ENCODE measurements at places on chromosomes 1 and 21. TPM values are rescaled to one million over a fixed set of nuclear protein-coding genes. Genes with fewer than 3 reads are reported as not detected.

Gene DYNLT5
- 0.46 TPM for total RNA-seq

Gene ITLN2
- 0.83 TPM for total RNA-seq

DNA sequence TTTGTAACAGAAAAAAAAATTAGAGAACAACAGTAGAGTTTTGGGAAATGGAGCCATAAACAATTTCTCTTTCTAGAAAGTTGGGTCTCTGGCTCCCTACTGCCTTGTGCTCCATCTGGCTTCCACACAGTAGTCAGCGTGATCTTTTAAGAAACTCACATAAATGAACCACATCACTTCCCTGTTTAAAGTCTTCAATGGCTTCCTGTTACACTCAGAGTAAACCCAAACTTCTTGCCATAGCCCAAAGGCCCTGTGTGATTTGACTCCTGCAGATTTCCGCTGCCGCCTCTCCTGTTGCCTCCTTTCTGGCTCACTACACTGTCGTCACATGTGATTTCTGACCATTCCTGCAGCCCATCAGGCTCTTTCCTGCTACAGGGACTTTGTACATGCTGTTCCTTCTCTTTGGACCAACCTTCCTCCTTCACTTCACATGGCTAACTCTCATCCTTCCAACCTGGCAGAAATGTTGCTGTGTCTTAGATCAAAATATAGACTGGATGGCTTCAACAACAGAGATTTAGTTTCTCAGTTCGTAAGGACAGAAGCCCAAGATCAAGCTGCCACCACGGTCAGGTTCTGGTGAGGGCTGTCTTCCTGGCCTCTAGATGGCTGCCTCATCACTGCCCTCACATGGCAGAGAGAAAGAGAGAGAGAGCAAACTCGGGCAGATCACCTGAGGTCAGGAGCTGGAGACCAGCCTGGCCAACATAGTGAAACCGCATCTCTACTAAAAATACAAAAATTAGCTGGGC, 34.0 kb downstream of the OPRD1 start:
- no peak for ATAC-seq

Gene PRAMEF18
- not detected for total RNA-seq

DNA sequence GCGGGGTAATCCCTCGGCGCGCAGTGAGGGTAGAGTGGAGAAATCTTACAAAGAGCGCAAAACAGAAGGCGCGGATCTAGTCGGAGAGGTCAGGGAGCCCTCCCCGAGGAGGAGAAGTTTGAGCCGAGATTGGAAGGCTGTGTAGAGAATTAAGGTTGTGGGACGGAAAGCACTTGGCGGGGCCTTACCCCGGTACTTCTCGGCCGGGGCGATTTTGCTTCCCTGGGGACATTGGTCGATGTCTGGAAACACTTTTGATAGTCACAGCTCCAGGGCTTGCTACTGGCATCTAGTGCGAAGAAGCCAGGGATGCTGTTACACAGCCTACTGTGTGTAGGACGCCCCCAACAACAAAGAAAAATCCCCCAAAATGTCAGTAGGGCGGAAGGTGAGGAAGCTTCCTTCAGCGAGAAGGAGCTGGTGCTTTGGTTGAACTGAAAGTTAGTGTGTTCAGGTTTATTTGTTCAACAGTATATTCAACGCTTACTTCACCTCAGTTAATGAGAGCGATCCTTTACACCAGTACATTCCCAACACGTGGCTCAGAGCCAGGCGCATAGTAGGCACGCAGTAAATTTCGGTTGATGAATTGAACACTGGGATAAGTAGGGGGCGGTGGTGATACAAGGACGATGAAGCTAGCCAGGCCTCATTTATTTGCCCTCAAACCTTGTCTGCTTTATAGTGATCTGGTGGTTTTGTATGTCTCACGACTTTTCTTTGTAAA, 807 bp downstream of the CEP85 start:
- no peak for ATAC-seq

GRCh38 chr1:29628190-29628589, 391.9 kb downstream of the PTPRU start:
- ATAC-seq: no peak

Measured in motor neuron (in vitro differentiated cells).